Stimulated activated CD8-positive, alpha-beta memory T cell treated with anti-CD3 and anti-CD28 coated beads, Interleukin-2, amount 100 ng/mL, for 1 hour (primary cell): ENCODE measurements at places on chromosomes 4 and X.

DNA sequence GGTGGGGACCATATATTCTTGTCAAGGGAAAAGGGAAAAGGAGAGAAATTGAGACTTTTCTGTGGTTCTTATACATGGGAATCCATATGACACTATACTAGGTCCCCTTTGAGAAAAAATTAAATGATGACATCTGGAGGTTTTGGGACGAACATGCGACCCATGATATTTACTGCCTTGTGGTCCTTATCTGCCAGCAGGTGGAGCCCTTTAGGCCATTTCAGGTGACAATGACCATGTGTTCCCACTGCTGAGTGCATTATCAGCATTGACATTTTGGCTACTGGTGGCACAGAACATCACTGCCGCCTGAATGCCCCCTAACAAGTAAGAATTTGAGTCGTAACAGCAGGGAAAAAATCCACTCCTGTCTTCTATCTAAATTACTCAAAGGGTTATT, 843.4 kb downstream of the FSTL5 start:
- no peak for DNase-seq

- no peak for DNase-seq
These were observed 11.7 kb upstream of the BCOR start for GRCh38 chrX:40109288-40110008.

DNA sequence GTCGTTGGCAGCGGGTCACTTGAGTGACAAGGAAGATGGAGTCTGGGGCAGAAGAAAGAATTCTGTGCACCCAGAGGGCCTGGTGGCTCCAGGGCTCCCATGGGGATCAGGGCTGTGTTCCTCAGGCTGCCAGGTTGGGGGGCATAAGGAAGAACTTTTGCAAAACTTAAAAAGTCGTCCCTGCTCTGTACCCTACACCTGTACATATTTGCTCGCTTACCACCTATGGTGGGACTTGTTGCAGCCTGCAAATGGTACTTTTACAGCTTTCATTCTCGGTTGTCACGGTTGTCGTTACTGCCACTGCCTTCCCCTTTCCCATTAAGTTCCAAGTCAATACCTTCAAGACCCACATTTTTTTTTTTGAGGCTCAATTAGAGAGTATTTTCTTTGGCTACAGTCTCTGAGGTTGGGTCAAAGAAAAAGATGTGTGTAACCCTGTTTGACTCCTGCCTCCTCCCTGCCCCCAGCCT, 9.1 kb downstream of the ARX start:
- DNase-seq: no peak

DNA sequence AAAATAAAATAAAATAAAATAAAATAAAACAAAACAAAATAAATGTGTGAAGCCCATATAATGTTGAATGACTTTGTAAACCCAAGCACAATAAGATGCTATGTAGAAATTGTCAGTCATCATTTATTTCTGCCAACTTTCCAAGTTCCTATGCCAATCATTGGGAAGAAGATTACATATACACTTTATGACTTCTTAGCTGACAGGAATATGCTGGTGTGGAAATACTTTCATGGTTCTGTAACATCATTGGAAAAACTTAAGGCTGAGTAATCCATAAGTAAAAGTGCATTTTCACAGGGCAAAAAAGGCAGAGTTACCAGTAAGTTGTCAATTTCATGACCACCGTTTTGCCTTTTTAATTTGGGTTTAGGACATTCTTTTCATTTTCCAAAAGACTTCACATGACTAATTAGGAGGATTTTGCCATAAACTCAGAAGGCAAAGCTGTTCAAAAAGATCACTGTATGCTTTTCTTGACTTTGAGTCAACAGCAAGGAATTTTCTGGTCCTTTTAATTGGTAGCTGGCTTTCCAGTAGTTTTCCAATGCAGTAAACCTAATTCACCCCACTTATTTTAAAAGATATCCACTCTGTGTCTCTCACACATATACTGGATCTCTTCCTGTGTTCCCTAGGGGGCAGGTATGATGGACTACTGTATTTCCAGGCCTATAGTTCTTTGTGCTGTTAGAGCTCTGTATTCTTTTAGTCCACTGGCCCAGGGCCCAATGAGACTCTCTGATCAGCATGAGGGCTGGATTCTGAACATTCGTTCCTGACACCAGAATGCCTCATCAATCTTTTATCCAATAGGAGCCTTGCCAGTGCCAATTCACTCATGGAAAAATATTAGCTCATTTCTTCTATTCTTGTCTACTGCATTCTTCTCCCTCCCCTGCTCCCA, 26.2 kb upstream of the SCRG1 start:
- DNase-seq: no peak

DNA sequence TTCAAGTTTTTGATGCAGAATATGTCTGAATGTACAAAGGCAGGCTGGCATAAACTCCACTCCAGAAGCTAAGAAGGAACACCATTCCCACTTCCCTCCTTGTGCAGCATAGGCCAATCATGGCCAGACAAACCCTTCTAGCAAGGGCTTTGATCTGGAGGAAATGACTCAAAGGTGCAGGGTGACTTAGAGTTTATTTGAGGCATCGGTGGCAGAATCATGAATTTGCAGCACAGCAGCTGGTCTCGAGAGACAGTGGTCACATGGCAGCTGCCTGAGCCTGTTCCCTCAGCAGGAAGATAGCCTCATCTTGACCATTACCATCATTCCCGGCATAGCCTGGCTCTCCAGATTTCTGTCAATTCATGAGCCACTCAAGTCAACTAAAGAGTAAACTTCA, 154.5 kb downstream of the ATP10D start:
- no peak for DNase-seq

- DNase-seq: no peak
These were observed 12.2 kb upstream of the ASMTL start for GRCh38 chrX:1464971-1465285.

DNA sequence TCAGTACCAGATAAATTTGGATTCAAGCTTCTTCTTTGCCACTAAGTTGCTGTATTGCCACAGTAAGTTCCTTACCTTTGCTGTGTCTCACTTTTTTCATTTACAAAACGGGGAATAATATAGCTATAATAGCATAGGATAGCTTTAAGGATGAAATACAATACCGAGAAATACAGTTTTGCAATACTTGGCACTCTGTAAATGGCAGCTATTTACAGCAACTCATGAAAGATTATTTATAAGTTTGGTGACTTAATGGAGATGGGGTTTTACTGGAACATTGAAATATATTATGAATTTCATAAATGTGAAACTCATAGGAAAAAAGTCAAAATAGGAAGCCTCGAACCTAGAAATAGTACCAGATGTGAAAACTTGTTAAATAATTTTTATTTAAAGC, 27.6 kb downstream of the ANXA10 start:
- DNase-seq: no peak
